Osteocyte (in vitro differentiated cells): ENCODE measurements at places on chromosomes 4 and X. TPM values are rescaled to one million over a fixed set of nuclear protein-coding genes. Genes with fewer than 3 reads are reported as not detected.

Gene P2RY8
- total RNA-seq: not detected in 2 replicates

Gene FRMPD3
- total RNA-seq: not detected in 2 replicates

Gene RAB9B
- 2.0 and 2.4 TPM in 2 replicates for total RNA-seq

GRCh38 chr4:190020790-190021717, 6.0 kb downstream of the FRG2 start:
- H3K27ac ChIP-seq: no peak overlapping the region
- H3K27me3 ChIP-seq: no peaks in the 10 kb centered on the region
- no peaks in the 10 kb centered on the region for H3K36me3 ChIP-seq

DNA sequence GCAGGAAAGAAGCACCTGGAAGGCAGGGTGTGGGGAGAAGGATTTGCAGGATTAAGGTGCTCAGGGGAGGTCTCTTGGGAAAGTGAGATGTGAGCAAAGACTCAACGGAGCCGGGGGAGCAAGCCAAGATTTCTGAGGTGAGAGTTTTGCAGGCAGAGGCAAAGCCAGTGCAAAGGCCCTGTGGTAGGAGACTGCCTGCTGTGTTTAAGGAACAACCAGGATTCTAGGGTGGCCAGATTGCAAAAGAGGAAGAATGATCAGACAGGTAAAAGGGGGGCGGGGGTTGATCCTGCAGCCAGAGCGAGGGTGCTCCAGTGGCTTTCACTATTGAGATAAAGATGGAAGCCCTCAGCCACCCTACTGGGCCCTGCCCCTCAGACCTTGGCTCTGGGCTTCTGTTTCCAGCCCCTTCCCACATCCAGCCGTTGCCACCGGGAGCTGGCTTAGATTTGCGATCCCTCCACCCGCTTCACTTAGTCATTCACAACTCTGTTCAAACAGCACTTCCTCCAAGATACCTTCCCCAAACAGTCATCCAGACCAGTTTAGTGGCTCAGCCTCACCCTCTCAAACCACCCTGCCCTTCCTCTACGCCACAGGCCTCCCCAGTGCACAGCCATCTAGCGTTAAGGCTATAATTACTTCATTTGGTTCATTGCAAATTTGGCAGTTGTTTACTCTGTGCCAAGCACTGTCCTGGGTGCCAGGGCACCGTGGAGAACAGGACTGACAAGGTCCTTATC, 23.3 kb upstream of the BCOR start:
- H3K4me3 ChIP-seq: no peak overlapping the region
- peaks cover 4% of the 10 kb centered on the region for H3K36me3 ChIP-seq
- H3K27ac ChIP-seq: no peak overlapping the region
- no peaks in the 10 kb centered on the region for H3K27me3 ChIP-seq
- peaks cover 6% of the 10 kb centered on the region for H3K4me1 ChIP-seq

Gene CXorf49
- total RNA-seq: not detected in 2 replicates

- DNase-seq: no peak
- no peaks in the 10 kb centered on the region for H3K36me3 ChIP-seq
- peak overlapping the region; percentile 23 for H3K4me3 ChIP-seq
- no peaks in the 10 kb centered on the region for H3K27me3 ChIP-seq
- H3K4me1 ChIP-seq: peaks cover 37% of the 10 kb centered on the region
These were observed 194.6 kb upstream of the C1QTNF7 start for GRCh38 chr4:15233264-15233597.

- H3K4me3 ChIP-seq: no peak overlapping the region
- H3K36me3 ChIP-seq: no peaks in the 10 kb centered on the region
- peaks cover 16% of the 10 kb centered on the region for H3K4me1 ChIP-seq
- no peak for DNase-seq
- peak overlapping the region; percentile 11 for H3K27ac ChIP-seq
These were observed 19.5 kb downstream of the EPGN start for GRCh38 chr4:74327762-74328161.

DNA sequence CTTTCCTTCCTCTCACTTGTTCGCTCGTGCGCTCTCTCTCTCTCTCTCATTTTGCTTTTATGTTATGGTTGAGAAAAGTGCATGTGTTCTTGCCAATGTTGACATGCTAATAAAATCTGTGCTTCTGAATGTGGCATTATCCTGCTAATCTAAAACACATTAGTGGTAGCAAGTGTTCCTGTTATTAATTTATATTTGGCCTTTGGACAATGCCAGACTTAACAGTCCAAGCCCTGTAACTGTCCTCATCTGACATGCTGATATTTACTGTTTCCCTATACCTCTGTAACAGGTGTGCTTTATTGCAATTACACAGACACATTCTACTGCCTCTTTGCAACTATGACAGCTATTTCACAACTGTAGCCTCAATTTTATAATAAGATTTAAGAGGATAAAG, 2.7 kb downstream of the PPARGC1A start:
- H3K27ac ChIP-seq: no peak overlapping the region
- peaks cover 65% of the 10 kb centered on the region for H3K4me1 ChIP-seq
- H3K36me3 ChIP-seq: no peaks in the 10 kb centered on the region
- H3K27me3 ChIP-seq: no peaks in the 10 kb centered on the region
- no peak for DNase-seq

Gene NPY5R
- 0.16 TPM in 1 of 2 replicates, not detected in the other for total RNA-seq

Gene SSX2B
- total RNA-seq: not detected in 2 replicates

DNA sequence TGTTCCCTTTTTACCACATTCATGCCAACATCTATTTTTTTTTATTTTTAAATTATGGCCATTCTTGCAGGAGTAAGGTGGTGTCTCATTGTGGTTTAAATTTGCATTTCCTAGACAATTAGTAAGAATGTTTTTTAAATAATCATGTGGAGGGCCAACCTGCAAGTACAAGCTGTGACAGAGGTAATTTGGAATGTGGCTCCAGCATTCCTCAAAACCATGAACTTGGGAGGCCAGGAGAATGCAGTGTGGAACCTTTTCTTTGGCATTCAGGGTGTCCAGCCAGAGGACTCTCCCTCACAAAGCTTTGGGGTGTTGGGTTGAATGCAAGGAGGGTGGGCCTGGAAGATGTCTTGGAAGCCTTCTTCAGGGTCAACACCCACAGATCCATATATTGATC, 7.3 kb upstream of the TMEM185A start:
- H3K4me1 ChIP-seq: no peaks in the 10 kb centered on the region
- no peaks in the 10 kb centered on the region for H3K36me3 ChIP-seq
- peaks cover 15% of the 10 kb centered on the region for H3K27me3 ChIP-seq
- DNase-seq: no peak
- H3K27ac ChIP-seq: no peak overlapping the region
- H3K4me3 ChIP-seq: no peak overlapping the region

Gene USP51
- total RNA-seq: 1.6 and 1.7 TPM in 2 replicates

- H3K4me3 ChIP-seq: peak overlapping the region; percentile 55
- peaks cover 37% of the 10 kb centered on the region for H3K4me1 ChIP-seq
- no peak overlapping the region for H3K27ac ChIP-seq
These were observed 2.0 kb downstream of the SLC25A6 start for GRCh38 chrX:1389993-1390285.

DNA sequence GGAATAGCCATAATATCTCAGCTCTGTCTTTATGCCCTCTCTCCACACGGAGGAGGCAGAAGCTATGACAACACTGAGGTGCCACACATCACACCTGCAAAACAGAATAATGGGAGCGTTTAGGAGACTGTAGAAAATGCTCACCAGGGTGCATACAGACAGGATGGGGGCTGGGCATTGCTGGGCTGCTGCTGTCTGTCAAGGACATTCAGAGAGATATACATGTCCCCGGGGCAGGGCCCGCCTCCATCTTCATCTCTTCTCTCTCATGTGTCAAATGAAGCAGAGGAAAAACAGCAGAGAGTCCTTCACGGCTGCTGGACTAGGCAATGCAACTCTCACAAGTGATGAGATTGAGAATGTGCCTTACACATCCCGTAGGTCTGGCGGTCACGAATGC, 65.3 kb upstream of the DHRSX start:
- H3K4me1 ChIP-seq: peaks cover 3% of the 10 kb centered on the region
- H3K36me3 ChIP-seq: peaks cover 7% of the 10 kb centered on the region
- no peaks in the 10 kb centered on the region for H3K27me3 ChIP-seq
- no peak for DNase-seq
- H3K4me3 ChIP-seq: no peak overlapping the region

- no peak for DNase-seq
- H3K36me3 ChIP-seq: no peaks in the 10 kb centered on the region
- H3K4me3 ChIP-seq: no peak overlapping the region
- no peaks in the 10 kb centered on the region for H3K27me3 ChIP-seq
These were observed 514.4 kb downstream of the RPA4 start for GRCh38 chrX:97398030-97398551.

DNA sequence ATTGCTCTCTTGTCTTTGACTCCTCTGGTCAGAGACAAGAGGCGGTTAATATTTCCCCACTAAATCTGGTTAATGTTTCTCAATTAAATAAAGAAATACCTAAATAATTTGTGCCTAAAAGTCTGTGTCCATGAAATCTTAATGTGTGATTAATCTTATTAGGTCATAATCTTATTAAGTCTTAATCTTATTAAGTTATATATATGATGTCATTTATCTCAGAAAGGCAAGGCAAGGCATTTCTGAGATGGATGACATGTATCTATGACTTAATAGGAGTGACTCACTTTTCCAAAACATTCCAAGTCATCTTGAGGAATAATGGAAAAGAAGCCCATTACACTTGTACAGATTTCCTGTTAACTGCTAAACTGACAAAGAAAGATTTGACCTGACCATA, 74.7 kb downstream of the TRAM1L1 start:
- no peaks in the 10 kb centered on the region for H3K36me3 ChIP-seq
- no peak overlapping the region for H3K27ac ChIP-seq
- no peak overlapping the region for H3K4me3 ChIP-seq
- H3K27me3 ChIP-seq: no peaks in the 10 kb centered on the region
- no peaks in the 10 kb centered on the region for H3K4me1 ChIP-seq
